Tibial nerve (tissue), 4 donors: ENCODE measurements at places on chromosomes 4 and X. TPM values are rescaled to one million over a fixed set of nuclear protein-coding genes. Genes with fewer than 3 reads are reported as not detected.

CYSLTR1 gene
- 4.0 TPM for total RNA-seq

TCEAL6 gene
- not detected for total RNA-seq

DNA sequence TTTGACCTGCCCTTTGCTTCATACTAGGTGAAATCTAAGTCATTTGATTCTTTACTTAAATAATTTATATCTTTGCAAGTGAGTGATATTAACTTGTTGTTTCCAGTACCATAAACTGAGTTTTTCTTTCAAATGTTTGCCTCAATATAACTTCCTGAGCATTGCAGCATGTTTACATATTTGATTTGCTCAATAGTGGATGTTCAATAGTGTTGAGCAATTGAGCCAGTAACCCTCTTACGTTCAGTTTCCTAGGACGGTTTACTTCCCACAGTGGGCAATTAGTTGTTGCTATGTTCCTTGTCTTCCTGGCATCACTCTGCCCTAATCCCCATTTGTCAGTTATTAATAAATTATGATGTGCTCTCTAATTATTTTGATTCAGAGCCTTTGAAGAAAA lies 278.5 kb downstream of the EPHA5 start:
- no peaks in the 10 kb centered on the region for H3K27me3 ChIP-seq
- no peaks in the 10 kb centered on the region for H3K36me3 ChIP-seq
- H3K4me3 ChIP-seq, result no peak overlapping the region
- no peaks in the 10 kb centered on the region for H3K4me1 ChIP-seq

GRCh38 chr4:37068580-37068979 lies 176.0 kb upstream of the NWD2 start:
- H3K27ac ChIP-seq, result no peak overlapping the region
- no peaks in the 10 kb centered on the region for H3K27me3 ChIP-seq
- no peak for DNase-seq
- H3K36me3 ChIP-seq, result no peaks in the 10 kb centered on the region

ARR3 gene
- not detected for total RNA-seq
